ENCODE measurements at places on chromosomes 4 and X.

- no peak for DNase-seq
Measured at GRCh38 chrX:64334467-64334866, 60.8 kb downstream of the MTMR8 start.

GRCh38 chr4:145279122-145279960, 99.0 kb upstream of the OTUD4 start:
- DNase-seq, result no peak

- no peak for DNase-seq
Measured at GRCh38 chr4:187139141-187139540, 415.5 kb upstream of the FAT1 start.

GRCh38 chr4:2087170-2087569, 28.0 kb downstream of the NAT8L start:
- no peak for DNase-seq

DNA sequence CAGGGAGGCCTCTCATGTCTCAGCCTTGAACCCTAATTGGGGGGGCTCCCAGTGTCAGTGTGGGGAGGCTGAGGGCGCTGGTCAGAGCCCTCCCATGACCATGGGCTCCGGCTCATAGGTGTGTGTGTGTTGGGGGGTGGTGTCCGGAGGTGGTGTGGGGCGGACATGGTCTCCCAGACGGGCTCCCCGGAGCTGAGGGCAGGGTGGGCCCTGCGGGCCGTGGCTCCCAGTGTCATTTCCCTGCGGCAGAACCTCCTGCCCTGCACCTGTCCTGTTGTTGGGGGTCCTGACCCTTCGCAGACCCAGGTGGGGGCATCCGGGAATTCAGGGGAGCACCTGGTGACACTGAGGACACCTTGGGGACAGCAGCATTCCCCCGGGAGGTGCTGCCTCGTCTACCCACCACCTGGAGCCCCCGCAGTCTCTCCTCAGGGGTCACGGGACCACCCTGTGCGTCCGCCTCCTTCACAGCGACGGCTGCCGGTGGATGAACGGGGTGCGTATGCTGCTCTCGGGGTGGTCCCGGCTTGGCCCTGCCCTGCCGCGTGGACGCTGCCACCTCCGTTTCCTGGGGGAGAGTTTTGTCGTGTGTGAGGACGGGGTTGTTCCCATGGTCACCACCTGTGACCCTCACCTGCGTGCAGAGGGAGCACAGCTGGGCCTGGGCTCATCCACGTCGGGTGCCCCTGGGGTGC, 14.5 kb upstream of the GTPBP6 start:
- no peak for DNase-seq

All from GM12891 (cell line).